ENCODE measurements at places on chromosomes 6 and 20.

- no peak for DNase-seq
These were observed 3.4 kb downstream of the TEAD3 start for GRCh38 chr6:35493307-35493983.

DNA sequence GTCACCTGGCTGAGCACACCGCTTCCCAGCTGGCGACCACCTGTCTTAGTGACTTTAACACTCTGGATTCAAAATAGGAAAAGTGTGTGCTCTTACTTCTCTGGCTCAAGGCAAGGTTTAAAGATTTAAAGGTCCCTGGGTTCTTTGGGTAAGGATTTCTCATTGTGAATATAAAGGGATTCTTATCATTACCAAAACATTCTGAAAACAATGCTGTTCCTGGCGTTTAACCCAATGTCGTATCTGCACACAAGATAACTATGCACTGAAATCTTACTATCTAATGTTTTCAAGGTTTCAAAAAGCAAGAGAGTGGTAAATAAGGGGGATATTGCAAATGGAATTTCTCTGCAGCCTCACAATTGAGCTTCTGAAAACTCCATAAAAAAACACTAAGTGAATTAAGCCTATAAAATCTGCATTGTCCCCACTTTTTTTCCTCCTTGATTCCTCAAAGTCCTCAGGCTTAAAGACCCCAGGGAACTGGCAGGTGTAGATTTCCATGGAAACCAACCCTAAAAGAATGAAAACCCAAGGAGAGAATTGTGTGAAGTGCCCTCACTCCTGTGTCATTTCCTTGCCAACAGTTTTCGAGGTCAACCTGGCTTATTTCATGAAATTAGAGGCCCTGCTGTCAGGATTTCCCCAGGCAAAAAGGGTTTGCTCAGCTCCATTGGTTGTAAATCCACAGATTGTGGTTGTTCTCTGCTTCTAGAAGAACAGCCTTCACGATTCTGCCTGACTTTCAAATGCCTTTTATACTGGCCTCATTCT lies 44.0 kb downstream of the BMP2 start:
- DNase-seq: no peak

GRCh38 chr6:30562470-30563425 lies 5.7 kb downstream of the PRR3 start:
- no peak for DNase-seq

GRCh38 chr20:37990571-37991151 lies 42.6 kb downstream of the TTI1 start:
- DNase-seq: peak; percentile 48

- no peak for DNase-seq
These were observed 31.2 kb downstream of the HACE1 start for GRCh38 chr6:104828478-104828877.

DNA sequence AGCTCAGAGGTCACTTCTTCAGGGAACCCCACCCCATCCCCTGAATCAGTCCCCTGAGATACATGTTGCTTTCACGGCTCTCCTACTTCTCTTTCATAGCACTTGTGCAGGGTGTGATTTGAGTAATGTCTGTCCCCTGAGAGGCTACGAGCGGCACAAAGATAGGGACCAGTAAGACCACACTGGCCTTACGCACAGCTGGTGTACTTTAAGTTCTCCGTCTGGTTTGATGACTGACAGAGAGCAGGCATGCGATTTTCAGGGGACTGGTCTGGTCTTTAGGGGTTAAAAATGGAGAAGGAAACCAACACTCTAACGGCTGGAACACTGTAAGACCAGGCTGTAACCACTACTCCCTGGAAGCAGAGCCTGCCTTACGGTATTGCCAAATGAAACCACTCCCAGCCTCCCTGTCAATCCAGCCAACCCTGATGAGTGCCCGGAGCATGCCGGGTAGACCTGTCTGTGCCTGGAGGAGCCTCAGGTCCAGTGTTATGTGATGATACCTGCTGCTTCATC lies 47.1 kb downstream of the ELMO2 start:
- DNase-seq: no peak
